Esophagus squamous epithelium (tissue), 5 donors: ENCODE measurements at places on chromosomes 7 and 10. TPM values are rescaled to one million over a fixed set of nuclear protein-coding genes. Genes with fewer than 3 reads are reported as not detected.

PRSS58 gene
- not detected for total RNA-seq

TMEM139 gene
- 3.6 TPM for total RNA-seq

H2BK1 gene
- total RNA-seq: not detected

RHBDD2 gene
- 34.0 TPM for total RNA-seq

ZNF273 gene
- total RNA-seq: 12.0 TPM

RPEL1 gene
- not detected for total RNA-seq
